ENCODE measurements at places on chromosomes 7 and 10.

DNA sequence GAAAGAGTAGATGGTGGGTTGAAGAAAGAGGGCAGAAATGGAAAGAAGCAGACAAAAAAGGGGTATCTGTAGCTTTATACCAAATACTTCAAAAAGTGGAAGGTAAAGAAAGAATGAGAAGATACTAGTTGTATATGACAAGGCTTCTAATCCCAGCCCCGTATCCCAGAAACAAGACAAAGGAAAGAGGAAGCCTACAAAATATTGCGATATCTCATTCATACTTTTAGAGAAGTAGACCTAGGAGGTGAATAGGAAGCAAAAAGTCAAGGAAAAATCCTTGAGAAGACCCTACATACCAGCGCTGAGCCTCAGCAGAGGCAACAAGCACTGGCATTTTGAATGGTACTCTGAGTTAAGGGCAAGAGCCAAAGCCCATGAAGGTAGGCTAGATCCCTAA lies 26.6 kb downstream of the PHTF2 start:
- ATAC-seq, result no peak

- ATAC-seq, result peak; percentile 38
Measured at GRCh38 chr10:5812283-5813090, 747 bp downstream of the GDI2 start.

GRCh38 chr7:131057015-131057793 lies 270.5 kb upstream of the MKLN1 start:
- ATAC-seq, result peak; percentile 59

GRCh38 chr7:31137234-31137633 lies 85.1 kb downstream of the ADCYAP1R1 start:
- no peak for ATAC-seq

- ATAC-seq, result peak; percentile 31
Measured at GRCh38 chr10:116947841-116948529, 57.0 kb downstream of the SHTN1 start.

DNA sequence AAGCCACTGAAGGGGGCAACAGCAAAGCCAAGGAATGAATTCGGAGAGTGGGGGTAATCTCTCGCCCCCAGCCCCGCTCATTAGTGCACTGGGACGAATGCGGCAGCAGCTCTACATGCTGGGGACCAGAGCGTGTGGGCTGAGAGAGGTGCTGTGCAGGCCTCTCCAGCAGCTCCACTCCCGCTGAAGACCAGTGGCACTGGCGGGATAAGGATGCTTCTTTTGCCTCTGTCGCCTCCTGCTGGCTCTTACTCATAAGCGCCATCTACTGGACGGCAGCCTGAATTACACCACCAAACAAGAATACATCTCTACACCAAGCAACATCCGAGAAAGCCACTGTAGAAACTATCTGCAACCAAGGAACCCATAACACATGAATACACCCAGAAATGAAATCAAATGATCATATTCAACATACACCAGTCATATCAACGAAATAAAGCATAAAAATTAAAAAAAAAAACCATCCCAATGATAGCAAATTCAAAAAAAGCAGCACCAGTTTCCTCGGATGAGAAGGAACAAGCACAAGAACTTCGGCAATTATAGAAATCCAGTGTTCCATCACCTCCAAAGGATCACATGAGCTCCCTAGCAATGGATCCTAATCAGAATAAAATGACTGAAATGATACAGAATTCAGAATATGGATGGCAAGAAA lies 79.0 kb upstream of the TMEM168 start:
- no peak for ATAC-seq

GRCh38 chr7:107190090-107190489 lies 21.3 kb downstream of the HBP1 start:
- no peak for ATAC-seq

- ATAC-seq, result no peak
Measured at GRCh38 chr10:73097305-73097670, 622 bp upstream of the P4HA1 start.

DNA sequence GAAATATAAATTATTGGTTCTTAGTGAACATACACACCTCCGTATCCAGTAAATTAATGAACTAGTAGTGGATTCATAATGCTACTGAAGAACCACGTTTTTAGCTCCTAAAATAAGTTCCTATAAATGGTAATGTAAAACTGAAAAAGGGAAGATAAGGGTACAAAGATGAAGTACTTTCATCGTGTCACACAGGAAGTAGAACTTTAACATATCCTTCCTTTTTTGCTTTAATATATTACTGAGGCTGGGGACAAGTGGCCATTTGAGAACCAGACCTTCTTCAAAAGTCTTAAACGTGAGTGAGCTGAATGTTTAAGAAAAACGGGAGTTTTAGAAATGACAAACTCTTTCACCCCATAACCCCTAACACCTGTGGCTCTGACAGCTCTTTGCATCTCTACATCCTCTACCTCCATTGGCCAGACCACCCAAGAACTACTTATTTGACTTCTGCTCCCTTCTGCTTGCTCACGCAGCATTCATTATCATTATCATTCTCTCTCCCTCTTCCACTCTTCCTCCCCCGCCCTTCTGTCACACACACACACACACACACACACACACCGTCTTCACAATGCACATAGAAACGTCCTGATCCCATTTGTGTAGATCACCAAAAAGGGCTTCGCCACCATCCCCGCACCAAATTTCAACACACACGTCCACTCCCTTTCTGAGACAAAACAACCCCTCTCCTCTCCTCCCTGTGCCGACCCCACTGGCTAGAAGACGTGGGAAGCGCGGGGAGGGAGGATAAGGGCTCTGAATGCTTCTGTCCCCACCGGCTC lies 677 bp downstream of the SKAP2 start:
- ATAC-seq, result no peak

GRCh38 chr7:73919694-73920375 lies 58.9 kb downstream of the TMEM270 start:
- ATAC-seq, result no peak

DNA sequence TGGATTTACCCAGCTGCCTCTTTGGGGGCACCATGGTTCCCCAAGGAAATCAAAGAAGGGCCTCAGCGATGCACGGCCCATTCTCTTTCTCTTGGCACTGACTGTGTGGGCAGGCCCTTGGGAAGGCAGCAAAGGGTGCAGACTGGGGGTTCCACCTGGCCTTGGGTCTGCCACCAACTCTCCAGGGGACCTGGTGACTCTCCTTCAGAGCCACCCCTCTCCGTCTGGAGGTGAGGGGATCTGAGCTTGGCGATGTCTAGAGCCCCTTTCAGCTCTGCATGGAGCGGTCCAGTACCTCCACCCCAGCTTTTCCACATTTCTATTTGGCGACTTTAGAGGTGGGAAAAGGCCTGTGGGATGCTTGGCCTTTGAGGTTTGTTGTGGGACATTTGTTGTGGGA lies 69.1 kb downstream of the C10orf120 start:
- no peak for ATAC-seq

- ATAC-seq, result no peak
Measured at GRCh38 chr10:131226446-131227162, 84.9 kb downstream of the TCERG1L start.

DNA sequence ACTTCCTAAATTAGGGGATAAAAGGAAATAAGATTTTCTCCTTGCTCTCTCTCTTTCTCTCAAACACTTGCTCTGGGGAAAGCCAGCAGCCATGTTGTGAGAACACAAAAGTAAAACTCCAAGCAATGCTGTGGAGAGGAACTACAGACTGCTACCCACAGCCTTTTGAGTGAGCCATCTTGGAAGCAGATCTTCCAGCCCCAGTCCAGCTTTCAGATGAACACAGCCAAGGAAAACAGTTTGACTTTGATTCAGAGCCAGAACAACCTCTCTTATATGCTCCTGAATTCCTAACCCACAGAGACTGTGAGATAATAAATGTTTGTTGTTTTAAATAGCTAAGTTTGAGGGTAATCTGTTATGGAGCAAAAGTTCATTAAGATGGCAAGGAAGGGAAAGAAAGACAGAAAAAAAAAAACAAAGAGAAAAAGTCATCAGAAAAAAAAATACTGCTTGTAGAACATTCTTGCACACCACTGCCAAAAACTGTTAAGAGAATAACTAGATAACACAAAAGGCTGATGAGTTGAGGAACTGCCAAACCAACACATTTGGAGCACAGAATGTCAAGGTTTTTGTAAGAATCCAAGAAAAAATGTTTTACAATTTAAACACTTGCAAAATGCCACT lies 20.9 kb upstream of the PRKAR2B start:
- no peak for ATAC-seq

GRCh38 chr10:80281292-80281691 lies 8.2 kb downstream of the MAT1A start:
- no peak for ATAC-seq

DNA sequence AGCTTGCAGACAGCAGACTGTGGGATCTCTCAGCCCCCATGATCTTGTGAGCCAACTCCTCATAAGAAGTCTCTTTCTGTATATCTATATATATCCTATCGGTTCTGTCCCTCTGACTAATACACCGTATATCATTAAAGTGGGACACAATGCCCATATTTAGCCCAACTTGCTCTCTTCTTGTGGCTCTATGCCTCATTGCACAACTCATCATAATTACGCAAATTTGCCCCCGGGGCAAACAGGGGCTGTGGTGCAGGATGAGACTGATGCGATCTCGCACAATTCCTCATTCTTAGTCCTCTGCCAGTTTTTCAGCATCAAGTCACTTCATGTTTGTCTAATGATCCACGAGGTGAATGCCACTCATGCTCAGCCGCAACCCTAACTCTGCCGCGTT lies 183.2 kb downstream of the PRPF18 start:
- no peak for ATAC-seq

- no peak for ATAC-seq
Measured at GRCh38 chr10:29613791-29614190, 21.0 kb downstream of the SVIL start.

All from gastroesophageal sphincter (tissue), 4 donors.